ENCODE measurements at places on chromosomes 12 and 14. TPM values are rescaled to one million over a fixed set of nuclear protein-coding genes. Genes with fewer than 3 reads are reported as not detected.
A peak's percentile ranks its signal among the peaks of the same experiment; 100 is the strongest.

Gene NRXN3
- 43.9 TPM for total RNA-seq

Gene CACNA2D4
- 3.6 TPM for total RNA-seq

- DNase-seq, result no peak
These were observed 284.2 kb upstream of the SOX5 start for GRCh38 chr12:24233519-24234246.

GRCh38 chr14:101004954-101005353, 101.4 kb upstream of the RTL1 start:
- peak; percentile 63 for DNase-seq

- peak; percentile 61 for DNase-seq
These were observed 56.0 kb downstream of the FOS start for GRCh38 chr14:75334549-75335051.

GRCh38 chr12:51622564-51622963, 31.5 kb downstream of the SCN8A start:
- DNase-seq, result no peak

DNA sequence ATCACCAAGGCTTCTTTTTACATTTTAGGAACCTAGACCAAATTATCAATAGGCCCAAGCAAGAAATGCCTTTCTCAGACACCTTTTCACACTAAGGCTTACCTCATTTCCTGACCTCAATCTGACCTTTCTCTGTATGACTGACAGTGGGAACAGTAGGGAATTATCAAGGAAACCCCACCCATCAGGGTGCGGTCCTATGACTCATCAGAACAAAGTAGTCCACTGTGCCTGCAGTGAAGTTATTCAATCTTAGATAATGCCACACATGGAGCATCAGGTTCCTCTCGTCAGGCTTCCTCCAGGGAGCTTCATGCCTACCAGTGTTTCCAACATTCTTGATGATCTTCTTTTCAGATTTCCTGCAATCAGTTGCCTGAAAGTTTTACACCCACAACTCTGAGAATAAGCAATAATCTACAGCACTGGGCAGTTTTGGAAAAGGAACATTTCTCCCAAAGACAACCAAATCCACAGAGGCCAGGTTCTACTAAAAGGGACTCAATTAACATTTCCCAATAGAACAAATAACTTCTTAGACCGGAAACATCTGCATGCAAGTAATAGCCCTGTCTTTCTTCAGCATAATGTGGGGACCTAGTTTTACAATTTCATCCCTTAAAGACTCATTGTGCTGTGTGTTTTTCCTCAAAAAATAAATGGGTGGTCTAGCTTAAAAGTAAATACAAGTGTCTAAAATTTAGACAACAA, 35.9 kb upstream of the TMTC2 start:
- no peak for DNase-seq

Gene RASAL1
- total RNA-seq, result under 0.01 TPM

Gene SLCO1B1
- not detected for total RNA-seq

GRCh38 chr12:25496098-25496587, 56.9 kb downstream of the LMNTD1 start:
- DNase-seq, result no peak

Gene CLEC6A
- total RNA-seq, result not detected

DNA sequence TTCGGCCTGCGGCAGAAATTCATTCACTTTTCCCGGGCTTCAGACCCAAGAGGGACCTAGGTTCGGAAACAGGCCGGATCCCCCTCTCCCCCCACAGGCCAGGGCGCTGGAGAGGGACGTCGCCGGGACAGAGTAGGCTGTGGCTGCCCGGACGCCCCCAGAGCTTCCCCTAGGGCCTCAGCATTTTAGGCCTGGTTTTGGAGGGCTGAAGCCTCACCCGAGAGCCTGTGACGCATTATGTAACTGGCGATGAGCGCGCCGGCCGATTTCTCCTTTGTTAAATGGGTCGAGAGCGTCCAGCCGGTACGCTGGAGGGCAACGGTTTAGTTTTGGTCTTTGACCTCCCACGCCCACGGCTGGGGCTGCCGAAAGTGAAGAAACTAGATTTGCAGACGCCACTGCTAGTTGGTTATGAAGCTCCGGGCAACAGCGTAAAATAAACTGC, 657 bp downstream of the PEBP1 start:
- DNase-seq, result peak; percentile 75

- no peak for DNase-seq
These were observed 125.7 kb downstream of the PHLDA1 start for GRCh38 chr12:75905922-75906321.

GRCh38 chr12:13198876-13199275, 2.4 kb downstream of the EMP1 start:
- no peak for DNase-seq

DNA sequence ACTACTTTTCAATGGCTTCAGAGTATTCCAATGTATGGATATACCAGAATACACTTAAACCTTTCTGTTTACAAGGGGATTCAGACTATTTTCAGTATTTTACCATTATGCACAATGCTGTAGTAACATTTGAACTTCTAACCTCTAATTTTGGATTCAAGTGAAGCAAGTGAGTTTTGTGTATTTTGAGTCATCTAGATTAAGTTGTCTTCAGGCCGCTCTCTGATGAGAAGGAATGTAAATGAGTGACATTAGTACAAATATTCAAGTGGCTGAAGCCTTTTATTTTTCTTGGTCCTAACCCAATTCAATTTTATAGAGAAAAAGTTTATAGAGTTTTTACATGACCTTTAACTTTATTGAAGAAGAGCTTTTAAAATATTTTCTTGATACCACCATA, 125.6 kb downstream of the PDE3A start:
- DNase-seq, result no peak

Data from sigmoid colon (tissue), 7 donors.